Amniotic stem cell (primary cell): ENCODE measurements at places on chromosomes 7 and 10.

GRCh38 chr10:7119325-7120015 is 291.4 kb downstream of the SFMBT2 start:
- DNase-seq, result no peak

DNA sequence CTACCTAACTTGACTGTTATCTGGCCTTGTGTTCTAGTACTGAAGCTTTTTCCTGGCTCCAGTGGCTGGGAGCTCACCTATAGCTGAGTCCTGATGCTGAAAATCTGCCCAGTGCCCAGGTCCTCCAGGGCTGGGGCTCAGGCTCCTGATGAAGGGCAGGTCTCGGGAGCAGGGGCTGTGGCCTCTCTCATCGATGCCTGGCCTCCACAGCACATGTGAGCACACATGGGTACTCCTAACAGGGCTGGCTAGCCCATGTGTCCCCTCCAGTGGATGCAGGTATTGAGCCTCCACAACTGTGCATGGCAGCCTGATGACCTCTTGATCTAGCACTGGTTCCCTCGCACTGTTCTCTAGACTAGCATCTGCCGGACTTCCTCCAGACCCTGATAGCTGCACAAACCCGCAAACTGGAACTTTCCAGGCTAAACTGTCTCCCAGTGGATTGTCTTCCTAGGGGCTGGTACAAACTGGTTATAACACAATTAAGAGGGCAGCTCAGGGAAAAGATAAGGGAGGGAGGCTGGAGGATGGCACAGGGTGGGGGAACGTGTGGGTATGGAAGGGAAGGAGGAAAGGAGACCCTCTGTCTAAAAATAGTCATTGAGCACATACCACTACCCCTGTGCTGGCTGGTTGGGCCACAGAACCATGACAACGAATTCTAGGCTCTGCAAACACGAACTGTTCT is 35.1 kb downstream of the PLAC9 start:
- DNase-seq, result no peak

DNA sequence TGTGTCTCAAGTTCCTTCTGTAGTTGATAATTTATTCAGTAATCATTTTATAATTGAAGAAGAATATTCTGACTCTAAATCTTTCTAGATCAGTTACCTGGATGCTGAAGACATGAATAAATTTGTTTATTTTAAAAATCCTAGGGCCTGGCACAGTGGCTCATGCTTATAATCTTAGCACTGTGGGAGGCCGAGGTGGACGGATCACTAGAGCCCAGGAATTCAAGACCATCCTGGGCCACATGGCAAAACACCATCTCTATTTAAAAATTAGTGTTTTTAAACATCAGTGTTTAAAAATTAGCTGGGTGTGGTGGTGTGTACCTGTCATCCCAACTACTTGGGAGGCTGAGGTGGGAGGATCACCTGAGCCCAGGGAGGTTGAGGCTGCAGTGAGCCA is 9.3 kb downstream of the POR start:
- DNase-seq, result no peak

DNA sequence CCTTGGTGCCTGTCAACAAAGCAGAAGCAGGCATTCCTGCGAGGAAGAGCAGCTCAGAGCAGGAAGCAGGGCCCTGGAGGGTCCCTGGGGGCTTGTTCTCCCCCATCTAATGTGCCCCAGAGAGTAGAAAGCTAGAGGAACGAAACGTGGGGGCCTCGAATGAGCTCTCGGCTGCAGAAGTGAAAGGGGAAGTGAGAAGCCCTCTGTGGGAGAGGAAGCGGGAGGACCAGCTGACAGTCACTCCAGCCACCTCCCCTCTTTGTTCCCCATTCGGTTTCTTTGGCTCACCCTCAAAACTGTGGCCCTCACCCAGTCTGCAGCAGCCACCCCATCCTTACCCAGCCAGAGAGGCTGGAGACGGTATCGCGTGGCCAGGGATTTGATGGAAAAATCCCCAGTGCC is 25.0 kb downstream of the C10orf105 start:
- no peak for DNase-seq

DNA sequence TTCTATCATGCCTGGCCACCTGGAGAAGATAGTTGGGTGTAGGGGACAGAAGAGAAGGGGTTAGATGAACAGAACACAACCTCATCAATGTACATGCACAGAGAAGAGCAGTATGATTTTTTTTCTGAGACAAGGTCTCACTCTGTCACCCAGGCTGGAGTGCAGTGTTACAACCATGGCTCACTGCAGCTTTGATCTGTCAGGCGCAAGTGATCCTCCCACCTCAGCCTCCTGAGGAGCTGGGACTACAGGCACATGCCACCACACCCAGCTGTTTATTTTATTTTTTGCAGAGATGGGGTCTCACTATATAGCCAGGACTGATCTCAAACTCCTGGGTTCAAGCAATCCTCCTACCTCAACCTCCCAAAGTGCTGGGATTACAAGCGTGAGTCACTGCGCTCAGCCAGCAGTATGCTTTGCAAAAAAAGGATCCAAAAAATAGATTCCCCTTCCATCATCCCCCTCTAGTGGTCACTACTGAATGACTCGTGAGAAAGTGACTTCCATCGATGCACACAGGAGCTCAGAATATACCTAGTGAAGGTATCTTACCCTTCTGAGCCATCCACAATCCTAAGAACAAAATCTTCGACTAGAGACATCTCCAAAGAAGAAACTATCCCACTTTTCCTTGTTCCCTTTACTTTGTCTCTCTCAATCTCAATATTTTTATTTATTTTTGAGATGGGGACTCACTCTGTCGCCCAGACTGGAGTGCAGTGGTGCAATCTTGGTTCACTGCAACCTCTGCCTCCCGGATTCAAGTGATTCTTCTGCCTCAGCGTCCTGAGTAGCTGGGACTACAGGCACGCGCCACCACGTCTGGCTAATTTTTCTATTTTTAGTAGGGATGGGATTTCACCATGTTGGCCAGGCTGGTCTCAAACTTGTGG is 21.0 kb downstream of the ZCWPW1 start:
- DNase-seq, result peak; percentile 69

DNA sequence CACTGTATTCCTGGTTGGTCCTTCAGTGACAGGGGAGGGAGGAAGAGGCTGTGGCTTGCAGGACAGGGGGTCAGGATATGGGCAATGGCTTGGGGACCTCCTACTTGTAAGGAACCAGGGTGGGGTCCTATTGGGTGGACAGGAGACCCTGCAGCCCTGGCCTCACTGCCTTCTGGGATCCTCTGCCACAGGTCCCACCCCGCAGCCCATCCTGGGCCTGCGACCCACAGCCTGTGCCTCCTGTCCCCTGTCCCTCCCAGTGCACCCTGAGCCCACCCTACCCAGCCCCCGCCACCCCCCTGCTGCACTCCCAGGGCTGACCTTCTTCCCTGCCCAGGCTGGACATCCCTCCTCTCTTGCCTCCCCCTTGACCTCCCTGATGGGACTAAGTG is 58.7 kb upstream of the MYL10 start:
- no peak for DNase-seq
